D721Med (cell line): ENCODE measurements at places on chromosomes 7 and 10.

DNA sequence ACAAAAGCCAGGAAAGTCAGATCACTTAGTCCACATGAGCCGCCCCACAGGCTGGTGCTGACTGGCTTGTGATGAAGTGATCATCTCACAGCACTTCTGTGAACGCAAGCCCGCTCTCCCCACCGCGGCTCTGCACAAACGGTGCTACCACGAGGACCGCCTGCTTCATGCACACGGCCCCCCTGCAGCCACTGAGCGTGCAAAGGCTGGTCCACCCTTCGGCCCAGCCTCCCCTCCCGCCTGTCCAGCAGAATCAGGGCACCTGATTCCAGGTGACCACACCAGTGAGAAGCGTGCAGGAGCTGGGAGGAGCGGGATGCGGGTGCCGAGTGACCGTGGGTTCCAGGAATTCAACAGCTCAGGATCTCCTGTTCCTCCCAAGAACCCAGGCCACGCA is 32.2 kb downstream of the MAD1L1 start:
- peak; percentile 3 for DNase-seq

DNA sequence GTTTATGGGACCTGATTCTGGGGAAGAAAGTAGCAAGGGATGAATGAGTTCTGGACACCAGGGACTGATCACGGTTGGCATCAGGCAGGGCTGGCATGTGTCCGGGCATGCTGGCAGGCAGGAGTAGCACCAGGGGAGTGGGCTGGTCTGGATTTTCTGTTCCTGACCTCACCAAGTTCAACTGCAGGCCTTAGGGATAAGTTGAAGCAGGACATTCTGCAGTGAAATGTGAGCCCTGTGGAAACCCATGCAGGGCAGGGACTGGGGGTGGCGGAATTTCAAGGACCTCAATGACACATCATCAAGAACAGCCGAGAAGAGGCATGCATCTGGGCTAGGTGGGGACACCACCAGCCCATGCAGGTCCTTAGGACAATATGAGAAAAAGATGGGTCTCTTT is 80.2 kb upstream of the ADAM12 start:
- DNase-seq: no peak

DNA sequence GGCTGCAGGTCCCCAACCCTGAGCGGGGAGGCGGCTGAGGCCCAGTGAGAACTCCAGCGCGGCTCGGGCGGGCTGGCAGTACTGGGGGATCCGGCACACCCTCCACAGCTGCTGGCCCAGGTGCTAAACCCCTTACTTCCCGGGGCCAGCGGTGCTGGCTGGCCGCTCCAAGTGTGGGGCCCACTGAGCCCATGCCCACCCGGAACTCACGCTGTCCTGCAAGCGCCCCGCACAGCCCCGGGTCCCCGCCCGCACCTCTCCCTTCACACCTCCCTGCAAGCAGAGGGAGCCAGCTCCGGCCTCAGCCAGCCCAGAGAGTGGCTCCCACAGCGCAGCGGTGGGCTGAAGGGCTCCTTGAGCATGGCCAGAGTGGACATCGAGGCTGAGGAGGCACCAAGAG is 25.0 kb downstream of the RNF133 start:
- no peak for DNase-seq

- no peak for DNase-seq
Observed at GRCh38 chr10:60883187-60883586, 60.8 kb downstream of the RHOBTB1 start.

DNA sequence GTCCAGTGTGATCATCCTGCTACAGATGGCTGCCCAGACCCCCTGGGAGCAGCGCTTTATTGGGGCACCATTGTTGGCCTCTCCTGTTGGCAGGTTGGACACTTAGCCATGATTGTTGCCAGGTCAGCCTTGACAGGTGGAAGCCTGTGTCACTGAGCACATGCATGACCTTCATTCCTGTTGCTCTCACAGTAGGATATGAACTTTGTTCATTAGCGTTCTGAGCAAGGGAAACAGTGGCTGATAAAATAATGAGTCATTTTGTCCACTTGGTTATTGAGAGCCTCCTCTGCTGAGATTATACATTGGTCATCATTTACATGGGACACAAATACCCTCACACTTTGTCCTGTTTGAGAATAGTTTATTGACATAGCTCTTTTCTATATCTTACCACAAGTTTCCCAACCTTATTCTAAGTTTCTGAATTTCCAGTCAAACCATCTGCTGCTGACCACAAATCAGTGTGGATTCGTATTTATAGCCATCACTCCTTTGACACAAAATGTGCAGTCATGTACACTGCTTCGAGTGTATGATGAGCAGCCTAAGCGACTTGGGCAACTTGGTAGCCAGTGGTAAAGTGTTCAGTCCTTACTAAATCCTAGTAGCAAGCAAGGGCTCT is 102.6 kb downstream of the TPST1 start:
- DNase-seq: no peak

GRCh38 chr10:63976538-63976937 is 455.3 kb downstream of the REEP3 start:
- DNase-seq: no peak

- no peak for DNase-seq
Observed at GRCh38 chr7:52656098-52656497, 379.3 kb upstream of the POM121L12 start.

- no peak for DNase-seq
Observed at GRCh38 chr7:55210716-55211115, 154.4 kb upstream of the LANCL2 start.

DNA sequence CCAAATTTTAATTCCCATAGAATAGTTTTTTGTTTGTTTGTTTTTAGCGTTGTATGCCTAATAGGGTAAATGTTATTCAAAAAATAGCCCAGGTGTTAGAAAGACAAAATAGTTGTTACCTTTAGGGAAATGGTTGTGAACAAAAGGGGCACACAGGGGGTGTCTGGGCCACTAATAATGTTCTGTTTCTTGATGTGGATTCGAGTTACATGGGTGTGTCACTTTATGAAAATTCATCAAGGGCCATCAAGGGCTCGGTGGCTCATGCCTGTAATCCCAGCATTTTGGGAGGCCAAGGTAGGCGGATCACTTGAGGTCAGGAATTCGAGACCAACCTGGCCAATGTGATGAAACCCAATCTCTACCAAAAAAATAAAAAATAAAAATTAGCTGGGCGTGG is 531.8 kb upstream of the C7orf33 start:
- no peak for DNase-seq

GRCh38 chr7:87810130-87810529 is 66.0 kb downstream of the SLC25A40 start:
- DNase-seq: no peak

- DNase-seq: peak; percentile 53
Observed at GRCh38 chr10:100346351-100346764, 675 bp upstream of the SCD start.

DNA sequence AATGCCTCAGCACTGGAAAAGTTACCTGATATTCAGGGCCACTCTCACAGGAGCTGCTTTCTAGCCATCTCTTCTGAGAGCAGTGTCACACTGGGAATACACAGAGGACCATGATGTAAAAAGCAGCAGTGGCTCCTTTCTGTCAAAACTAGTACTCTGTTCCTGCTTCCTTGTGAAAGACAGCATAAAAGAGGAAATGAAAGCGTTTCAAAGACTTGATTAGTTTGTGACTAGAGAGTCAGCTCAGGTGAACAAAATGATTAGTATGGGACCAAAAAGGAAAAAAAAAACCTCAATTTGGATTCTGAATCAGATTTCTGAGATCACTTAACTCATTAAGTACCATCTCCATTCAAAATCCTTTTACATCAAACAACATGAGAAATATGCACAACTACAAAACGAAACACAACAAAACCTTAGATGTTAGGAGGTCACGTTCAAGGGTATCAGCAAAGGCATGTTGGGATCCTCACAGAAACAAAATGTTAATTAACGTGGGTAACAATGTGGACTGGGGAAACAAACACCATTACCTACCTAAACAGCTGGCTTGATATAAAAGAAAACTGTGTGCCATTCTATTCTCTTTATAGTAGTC is 103.7 kb downstream of the MACC1 start:
- DNase-seq: no peak

- DNase-seq: no peak
Observed at GRCh38 chr7:134355927-134356326, 39.2 kb upstream of the SLC35B4 start.

- no peak for DNase-seq
Observed at GRCh38 chr10:68153473-68154210, 44.4 kb downstream of the MYPN start.

GRCh38 chr10:35636956-35637355 is 5.1 kb downstream of the FZD8 start:
- no peak for DNase-seq

GRCh38 chr7:156177422-156178055 is 365.3 kb upstream of the SHH start:
- DNase-seq: no peak

GRCh38 chr7:2691011-2691707 is 3.2 kb downstream of the AMZ1 start:
- DNase-seq: no peak

- DNase-seq: no peak
Observed at GRCh38 chr10:74652664-74653063, 173.7 kb upstream of the KAT6B start.

- no peak for DNase-seq
Observed at GRCh38 chr7:96737545-96738050, 28.0 kb upstream of the SEM1 start.

DNA sequence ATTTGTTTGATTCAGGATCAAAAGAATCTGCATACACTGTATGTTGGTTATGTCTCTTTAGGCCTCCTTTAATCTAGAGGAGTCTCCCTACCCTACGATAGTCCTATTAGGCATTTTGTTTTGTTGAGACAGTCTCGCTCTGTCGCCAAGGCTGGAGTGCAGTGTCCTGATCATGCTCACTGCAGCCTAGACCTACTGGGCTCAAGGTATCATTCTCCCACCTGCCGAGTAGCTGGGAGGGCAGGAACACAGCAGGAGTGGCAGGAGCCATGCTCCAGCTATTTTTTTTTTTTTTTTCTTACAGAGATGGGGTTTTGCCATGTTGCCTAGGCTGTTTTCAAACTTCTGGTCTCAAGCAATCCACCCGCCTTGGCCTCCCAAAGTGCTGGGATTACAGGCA is 123.0 kb upstream of the DKK1 start:
- no peak for DNase-seq

DNA sequence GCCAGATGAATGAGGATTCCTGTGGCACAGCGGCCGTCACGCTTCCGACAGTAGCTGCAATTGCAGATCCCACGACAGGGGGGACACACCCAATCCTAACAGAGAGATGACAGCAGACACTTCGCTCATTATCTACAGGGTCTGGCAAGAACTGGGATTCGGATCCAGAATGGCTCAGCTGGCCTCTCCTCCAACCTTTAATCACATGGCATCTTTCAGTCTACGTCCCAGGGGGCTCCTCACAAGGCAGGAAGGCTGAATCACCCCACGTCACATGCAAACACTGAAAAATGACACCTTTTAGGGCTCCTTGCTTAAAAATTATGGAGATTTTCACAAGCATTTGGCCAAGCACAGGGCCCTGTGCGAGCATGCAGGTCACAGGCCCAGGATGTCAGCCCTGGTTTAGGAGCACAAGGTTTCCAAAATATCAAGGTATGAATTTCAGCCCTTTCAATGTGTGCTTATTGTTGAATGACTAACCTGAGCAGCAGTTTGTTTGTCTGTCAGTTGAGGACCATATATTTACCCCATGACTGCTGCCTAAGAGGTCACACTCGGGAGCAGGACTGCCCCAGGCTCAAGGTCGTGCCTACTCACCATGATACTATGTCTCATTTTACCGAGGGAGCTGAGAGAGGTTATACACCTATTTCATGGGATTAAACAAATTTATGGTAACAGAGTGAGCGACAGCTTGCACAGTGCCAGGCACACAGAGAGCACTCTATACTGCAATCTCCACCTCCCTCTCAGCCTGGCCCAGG is 42.5 kb downstream of the CDCA7L start:
- no peak for DNase-seq

DNA sequence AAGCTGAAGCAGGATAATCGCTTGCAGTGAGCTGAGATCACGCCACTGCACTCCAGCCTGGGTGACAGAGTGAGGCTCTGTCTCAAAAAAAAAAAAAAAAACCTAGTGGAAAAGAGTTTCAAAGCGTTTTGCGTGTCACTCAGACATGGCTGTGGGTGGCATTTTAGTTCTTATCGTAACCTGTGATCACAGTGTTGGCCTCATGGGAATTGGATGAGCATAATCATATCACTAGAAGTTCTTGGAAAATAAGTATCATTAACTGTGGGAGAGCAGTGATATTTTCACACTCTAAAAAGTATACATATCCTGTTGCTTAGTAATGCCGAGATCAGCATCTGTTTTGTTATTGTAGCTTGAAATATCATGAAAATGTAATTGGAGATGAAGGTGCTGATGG is 92.6 kb downstream of the CREM start:
- DNase-seq: no peak

DNA sequence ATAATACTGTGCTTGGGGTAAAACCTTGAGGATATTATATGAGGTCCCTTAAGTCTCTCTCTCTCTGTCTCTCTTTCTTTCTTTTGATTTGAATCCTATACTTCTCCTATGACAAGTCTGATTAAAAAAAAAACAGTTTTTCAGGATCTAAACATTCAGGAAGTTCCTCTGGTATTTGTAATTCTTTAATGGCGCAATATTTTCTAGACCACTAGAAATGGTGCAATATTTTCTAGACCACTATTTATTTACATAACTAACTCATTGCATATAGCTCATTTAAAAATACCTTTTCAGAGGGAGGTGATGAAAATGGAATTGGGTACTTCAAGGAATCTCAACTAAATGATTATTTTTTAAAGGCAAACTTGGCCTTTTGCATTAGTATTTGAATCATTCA is 1235.3 kb downstream of the GATA3 start:
- DNase-seq: no peak

- no peak for DNase-seq
Observed at GRCh38 chr10:76743169-76743568, 894.4 kb downstream of the KCNMA1 start.

DNA sequence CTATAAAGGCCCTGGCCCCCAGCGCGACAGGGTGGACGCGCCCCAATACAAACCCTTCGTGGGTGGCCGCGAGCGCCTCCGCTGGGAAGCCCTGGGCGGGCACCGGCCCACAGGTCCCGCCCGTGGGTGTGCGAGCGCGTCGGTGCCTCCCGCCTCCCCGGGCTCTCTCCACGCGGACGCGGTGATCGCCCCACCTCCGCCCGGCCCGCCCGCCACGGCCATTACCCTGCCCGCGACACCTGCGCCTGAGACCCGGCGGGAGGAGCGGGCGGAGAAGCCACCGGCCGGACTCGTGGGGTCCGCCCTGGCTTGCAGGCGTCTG is 81.2 kb downstream of the PAX2 start:
- no peak for DNase-seq

DNA sequence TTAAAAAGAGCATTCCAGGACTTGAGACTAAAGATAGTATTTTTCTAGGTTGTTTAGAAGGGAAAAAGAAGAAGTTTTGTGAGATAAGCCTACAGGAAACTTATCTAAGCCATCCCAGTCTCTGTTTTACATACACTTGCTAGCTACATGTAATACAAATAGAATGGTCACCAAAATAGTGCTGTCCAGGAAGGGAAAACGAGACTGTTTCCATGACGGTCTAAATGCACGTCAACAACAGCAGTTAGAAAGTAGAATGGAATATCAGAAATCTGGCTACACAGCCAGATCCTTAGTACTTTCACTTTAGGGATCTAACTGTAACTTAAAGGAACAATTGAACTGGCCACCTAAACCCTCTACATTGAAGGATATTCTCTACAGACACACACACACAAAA is 117.6 kb downstream of the TSPAN12 start:
- DNase-seq: no peak

- no peak for DNase-seq
Observed at GRCh38 chr10:120042705-120043104, 150.2 kb downstream of the SEC23IP start.
